T47D (cell line): ENCODE measurements at places on chromosomes 7 and 10.

- no peak for DNase-seq
Measured at GRCh38 chr10:34049469-34049868, 715.0 kb upstream of the NRP1 start.

- DNase-seq: no peak
Measured at GRCh38 chr10:96208271-96208670, 63.1 kb downstream of the BLNK start.

GRCh38 chr10:86392723-86393094, 26.1 kb upstream of the GRID1 start:
- no peak for DNase-seq

DNA sequence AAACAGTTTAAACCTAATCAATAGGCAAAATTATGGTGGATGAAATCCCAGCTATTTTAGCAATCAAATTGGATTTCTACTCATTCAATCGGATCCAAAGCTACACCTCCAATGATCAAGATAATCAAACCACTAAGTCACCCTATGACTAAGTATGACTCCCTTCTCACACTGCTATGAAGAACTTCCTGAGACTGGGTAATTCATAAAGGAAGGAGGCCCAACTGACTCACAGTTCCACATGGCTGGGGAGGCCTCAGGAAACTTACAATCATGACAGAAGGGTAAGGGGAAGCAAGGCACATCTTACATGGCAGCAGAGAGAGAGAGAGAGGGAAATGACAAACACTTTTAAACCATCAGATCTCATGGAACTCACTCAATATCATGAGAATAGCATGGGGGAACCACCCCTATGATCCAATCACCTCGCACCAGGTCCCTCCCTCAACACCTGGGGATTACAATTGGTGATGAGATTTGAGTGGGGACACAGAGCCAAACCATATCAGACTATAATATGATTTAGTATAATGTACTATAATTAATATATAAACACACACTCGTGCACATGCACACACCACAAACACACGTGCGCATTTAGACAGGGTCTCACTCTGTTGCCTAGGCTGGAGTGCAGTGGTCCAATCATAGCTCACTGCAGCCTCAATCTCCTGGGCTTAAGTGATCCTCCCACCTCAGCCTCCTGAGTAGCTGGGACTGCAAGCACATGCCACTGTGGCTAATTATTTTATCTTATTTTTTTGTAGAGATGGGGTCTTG, 213.6 kb upstream of the FOXK1 start:
- DNase-seq: no peak

DNA sequence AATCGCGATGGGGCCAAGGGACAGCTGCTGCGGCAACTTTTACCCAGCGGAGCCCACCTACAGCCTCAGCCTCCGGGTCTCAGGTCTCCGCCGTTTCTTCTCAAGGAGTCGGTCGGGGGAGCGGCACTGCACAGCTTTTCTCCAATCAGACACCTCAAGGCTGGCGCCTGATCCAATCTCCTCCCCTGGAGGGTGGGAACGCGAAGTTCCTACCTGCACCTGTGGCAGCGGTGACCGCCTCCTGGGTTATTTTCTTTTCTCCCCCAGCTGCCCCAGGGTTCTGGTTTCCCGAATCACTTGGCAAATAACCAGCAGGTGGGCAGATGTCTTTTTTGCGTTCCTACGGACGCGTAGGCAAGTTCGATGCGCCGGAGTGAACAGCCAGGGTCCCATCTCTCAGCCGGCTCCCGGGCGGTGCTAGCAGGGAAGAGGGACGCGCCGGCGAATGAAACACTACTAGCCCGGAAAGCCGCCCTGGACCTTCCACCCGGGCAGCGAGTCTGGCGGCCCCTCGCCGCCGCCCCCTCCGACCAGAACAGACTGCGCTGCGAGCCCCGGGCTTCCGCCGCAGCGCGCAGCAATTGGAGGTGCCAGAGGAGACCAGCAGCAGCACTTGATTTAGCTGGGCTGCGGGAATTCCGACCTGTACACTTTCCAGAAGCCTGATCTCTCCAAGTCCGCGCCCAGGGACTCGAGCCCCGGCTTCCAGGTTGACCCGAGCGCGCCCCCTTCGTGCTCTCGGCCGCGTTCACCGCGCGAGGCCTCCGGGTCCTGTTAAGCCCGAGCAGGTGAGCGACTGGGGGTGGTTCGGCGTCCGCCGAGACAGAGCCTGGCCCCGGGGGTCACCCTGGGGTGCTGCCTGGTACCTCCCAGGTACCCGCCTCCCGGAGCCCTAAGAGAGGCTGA, at the start of gene PRR15:
Gene PRR15 (plus strand): TSS at position 246 of the 906 bp plus-strand sequence. CDS start 2,495 bp downstream, outside the sequence.
- peak; percentile 99 for DNase-seq

- DNase-seq: no peak
Measured at GRCh38 chr7:152051968-152052367, 26.5 kb downstream of the GALNT11 start.

- no peak for DNase-seq
Measured at GRCh38 chr10:11705722-11706121, 36.5 kb upstream of the ECHDC3 start.

- DNase-seq: no peak
Measured at GRCh38 chr7:132836746-132837145, 245.1 kb downstream of the CHCHD3 start.

DNA sequence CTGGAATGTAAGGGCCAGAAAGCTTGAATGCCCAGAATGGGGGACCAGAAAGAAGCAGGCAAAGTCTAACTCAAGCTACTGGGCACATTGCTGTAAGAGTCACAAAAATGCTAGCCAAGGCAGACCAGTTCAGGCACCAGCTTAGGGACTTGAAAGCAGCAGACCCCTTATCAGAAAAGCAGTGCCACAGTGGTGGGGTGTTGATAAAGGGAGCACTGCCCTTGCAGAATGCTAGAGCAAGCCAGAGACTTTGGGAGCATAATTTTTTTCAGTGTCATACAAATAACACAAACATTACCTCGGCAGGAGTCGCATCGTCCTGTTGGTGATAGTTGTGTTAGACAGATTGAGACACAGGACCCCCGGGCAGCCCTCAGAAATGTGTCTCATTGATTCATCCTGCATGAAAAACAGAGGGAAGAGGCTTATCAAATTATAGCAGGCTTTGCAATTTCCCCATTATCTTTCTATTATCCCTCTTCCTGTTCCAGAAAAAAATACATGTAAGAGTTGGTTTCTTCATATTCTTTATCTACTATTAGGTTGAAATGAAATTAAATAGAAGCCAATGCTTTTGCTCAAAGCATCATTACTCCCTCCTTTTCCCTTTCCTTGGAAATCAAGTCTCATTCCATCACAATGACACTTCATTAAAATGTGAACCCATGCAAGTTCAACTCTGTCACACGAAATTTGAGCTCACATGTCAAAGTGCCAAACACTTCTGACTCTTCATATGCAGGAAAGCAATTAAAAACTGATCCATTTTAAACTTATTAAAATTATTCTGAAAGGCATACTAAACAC, 13.4 kb downstream of the LRRC17 start:
- DNase-seq: no peak

DNA sequence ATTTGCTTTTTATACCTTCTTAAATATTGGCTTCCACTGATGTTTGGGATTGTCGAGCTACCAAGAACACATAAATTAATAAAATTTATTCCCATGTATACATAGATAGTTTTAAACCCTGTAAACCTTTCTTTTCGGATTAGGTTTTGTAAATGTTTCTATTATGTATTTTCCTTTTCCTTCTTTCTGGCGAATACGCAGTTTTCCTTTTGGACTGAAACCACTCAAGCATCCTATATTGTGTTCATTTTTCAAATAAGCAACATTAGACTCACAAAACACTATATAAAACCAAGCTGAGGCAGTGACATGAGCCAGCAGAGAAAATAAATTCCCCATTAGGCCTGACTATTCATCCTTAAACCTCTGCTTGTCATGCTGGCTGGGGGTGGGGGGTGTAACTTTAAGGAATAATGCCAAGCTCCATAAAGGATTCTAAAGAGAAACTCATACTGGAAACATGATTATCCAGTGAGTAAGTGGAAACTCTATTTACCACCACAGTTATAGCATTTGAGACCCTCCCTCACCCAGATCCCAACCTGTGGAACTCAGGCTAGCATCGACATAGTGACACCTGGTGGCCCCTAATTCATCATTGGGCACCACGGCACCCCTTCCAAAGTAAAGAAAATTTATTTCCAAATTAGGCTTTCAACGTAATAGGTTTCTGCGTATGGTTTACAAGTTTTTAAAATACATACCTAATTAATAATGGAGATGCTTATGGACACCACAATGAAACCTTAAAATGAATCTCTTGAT, 86.5 kb upstream of the CELF2 start:
- DNase-seq: no peak

GRCh38 chr10:98316661-98317060, 48.7 kb upstream of the LOXL4 start:
- no peak for DNase-seq

GRCh38 chr10:34494012-34494411, 321.1 kb downstream of the PARD3 start:
- no peak for DNase-seq

DNA sequence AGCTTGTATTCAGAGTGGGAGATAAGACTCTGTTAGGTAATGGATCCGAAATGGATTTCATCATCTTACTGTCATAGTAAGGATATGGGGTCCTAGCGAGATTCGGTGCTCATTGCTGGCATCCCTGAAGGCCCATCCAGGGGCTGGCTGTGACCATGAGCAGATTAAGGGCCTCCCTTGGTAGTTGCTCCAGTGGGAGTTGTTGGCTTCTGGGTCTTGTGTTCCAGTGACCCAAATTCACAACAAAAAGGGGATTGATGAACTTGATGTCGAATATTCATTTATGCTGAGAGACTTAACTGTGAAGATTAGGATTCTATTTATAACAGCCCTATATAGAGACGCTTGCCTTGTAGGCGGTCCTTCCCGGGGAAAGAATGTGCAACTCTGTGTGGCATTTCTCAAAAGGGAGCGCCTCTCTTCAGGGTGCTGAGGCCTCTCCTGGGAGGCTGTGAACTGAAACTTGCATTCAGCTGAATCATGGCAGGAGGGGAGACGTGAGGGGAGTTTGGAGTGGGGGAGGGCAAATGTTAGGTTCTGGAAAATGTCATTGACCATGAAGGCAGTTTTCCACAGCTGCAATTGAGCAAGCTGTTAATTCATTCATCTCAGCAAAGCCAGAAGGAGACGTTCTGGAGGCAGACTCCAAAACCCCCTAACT, 233.1 kb upstream of the FZD8 start:
- no peak for DNase-seq

DNA sequence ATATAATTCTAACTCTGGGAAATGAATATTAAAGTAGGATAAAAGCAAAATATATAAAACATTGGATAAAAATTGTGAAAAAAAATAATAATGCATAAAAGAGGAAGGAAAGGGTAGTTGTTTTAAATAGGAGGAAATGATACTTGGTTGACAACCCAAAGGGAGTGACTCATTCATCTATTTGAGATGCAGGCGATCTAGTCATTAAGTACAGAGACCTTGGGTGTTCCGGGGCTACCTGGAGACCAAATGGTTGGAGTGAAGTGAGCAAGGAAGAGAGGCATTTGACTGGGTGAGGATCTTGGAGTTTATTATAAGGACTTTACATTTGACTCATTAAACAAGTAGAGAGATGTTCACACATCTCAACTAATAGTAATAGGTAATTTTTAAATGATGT, 111.0 kb downstream of the LRRTM3 start:
- no peak for DNase-seq

- DNase-seq: no peak
Measured at GRCh38 chr7:23043441-23043840, 29.5 kb upstream of the HYCC1 start.

GRCh38 chr10:89837165-89838043, 136.0 kb downstream of the KIF20B start:
- DNase-seq: peak; percentile 33

DNA sequence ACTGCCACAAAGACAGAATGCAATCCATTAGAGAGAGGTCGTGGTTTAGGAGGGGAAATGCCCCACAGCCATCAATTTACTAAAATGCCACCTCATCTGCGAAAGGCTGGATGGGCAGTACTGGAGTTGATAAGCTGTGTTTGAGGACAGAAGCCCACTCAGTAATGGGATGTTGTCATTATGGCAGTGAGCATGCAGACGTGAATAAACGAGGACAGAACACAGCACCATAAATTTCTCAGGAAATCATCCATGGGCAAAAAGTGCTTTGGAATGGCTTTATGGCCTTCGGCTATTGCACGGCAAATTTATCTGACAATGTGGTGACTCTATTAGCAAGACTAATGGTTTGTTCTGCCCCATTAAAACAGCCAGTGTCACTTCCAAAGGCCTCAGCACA, 15.9 kb upstream of the C10orf53 start:
- no peak for DNase-seq

DNA sequence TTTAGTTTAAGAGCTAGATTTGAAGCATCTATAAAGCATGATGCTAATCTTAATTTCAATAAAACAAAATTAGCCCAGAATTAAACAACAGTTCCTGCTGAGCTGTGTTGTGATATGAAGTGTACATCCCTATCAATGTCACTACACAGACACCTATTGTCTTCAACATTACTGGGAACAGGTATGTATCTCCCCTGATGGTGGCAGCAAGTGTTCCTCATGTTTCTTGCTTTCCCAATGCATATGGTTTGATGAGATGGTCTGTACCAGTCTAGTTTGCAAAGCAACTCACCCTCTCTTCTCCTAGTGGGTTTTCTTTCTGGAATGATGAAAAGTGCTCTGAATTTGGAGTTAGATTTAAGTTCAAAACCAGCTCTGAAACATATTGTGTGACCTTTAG, 38.1 kb downstream of the TSPAN12 start:
- DNase-seq: no peak

- no peak for DNase-seq
Measured at GRCh38 chr7:140056431-140057142, 6.2 kb downstream of the PARP12 start.
